Cerebellum (tissue), 4 donors: ENCODE measurements at places on chromosomes 16 and 17. TPM values are rescaled to one million over a fixed set of nuclear protein-coding genes. Genes with fewer than 3 reads are reported as not detected.

HAS3 gene
- 14.5 TPM for total RNA-seq

PDILT gene
- total RNA-seq, result not detected

RNF112 gene
- total RNA-seq, result 16.9 TPM

HYDIN gene
- total RNA-seq, result 30.2 TPM

CASKIN2 gene
- 7.3 TPM for total RNA-seq

KRT24 gene
- not detected for total RNA-seq

WNT9B gene
- 4.1 TPM for total RNA-seq

PAGR1 gene
- total RNA-seq, result 12.2 TPM

TBX6 gene
- total RNA-seq, result 0.45 TPM

HSD17B2 gene
- 0.54 TPM for total RNA-seq

ACE gene
- 7.3 TPM for total RNA-seq

HP gene
- total RNA-seq, result 0.27 TPM

KCNH6 gene
- total RNA-seq, result 0.27 TPM

FBXW10B gene
- 1.4 TPM for total RNA-seq

SLC6A4 gene
- 9.4 TPM for total RNA-seq

TLCD3B gene
- 15.6 TPM for total RNA-seq

MMP2 gene
- total RNA-seq, result 25.4 TPM

G6PC1 gene
- total RNA-seq, result 0.09 TPM

TVP23A gene
- 12.2 TPM for total RNA-seq

FTO gene
- 139 TPM for total RNA-seq

DDX52 gene
- 41.9 TPM for total RNA-seq

KRT13 gene
- total RNA-seq, result 0.27 TPM

RTN4RL1 gene
- total RNA-seq, result 6.9 TPM

GPR179 gene
- total RNA-seq, result 0.45 TPM

ETV4 gene
- total RNA-seq, result 6.9 TPM

SCGB1C2 gene
- not detected for total RNA-seq

WNT3 gene
- 12.3 TPM for total RNA-seq

HEATR3 gene
- total RNA-seq, result 22.2 TPM

CA5A gene
- not detected for total RNA-seq

PPP1R27 gene
- total RNA-seq, result not detected

TMEM235 gene
- 1.6 TPM for total RNA-seq

TMEM208 gene
- 10.7 TPM for total RNA-seq

CTDNEP1 gene
- 35.8 TPM for total RNA-seq

GP1BA gene
- total RNA-seq, result not detected

TMEM238L gene
- total RNA-seq, result not detected

SULT1A1 gene
- total RNA-seq, result 8.2 TPM

KRTAP4-5 gene
- total RNA-seq, result not detected
